ENCODE measurements at places on chromosomes 1 and 21.

- no peak for DNase-seq
Measured at GRCh38 chr1:103931891-103932290, 182.2 kb downstream of the AMY1C start.

- no peak for DNase-seq
Measured at GRCh38 chr1:188027613-188028012, 1198.9 kb downstream of the PLA2G4A start.

- DNase-seq: no peak
Measured at GRCh38 chr1:229947968-229948367, 119.1 kb upstream of the GALNT2 start.

DNA sequence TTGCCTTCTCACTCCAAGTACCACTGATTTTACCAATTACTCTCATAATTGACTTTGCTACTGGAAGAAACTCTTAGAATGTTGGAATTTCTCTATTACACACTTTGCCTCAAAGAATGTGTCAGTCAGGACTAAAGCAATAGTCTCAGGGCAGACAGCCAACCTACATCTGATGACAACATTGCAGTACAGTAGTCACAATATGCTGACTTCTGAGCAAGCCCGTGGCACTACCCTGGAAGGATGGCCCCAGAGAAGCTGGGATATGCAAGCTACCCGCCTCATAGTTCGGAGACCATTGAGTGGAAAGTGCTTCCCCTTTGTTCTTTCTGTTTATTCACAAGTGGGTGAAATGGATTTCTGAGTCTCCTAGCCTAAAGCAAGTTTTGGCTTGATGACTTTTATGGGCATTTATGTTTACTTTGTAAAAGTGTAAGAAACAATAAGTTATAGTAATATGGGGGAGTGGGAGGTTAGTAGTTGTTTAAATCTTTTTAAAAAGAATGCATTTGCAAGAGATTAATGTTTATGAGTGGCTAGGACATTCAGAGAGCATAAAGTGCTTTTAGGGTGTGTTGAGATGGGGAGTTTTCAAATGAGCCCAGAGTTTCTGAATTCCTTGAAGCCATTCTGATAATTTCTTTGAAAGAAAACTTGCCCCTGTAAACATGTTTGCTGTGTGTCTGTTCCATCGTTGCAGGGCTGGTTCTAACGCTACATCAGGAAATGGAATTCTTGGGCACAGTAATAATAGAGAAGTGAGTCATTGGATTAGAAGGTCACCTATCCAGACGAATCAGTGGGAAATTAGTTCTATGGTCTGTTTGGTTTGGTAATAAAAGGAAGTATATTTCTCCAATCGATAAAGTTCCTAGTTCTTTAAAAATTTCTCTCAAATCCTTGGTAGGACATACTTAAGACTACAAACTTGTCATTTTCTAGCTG lies 63.8 kb downstream of the LMO4 start:
- no peak for DNase-seq

GRCh38 chr1:36553591-36554322 lies 71.0 kb upstream of the CSF3R start:
- DNase-seq: peak; percentile 28

DNA sequence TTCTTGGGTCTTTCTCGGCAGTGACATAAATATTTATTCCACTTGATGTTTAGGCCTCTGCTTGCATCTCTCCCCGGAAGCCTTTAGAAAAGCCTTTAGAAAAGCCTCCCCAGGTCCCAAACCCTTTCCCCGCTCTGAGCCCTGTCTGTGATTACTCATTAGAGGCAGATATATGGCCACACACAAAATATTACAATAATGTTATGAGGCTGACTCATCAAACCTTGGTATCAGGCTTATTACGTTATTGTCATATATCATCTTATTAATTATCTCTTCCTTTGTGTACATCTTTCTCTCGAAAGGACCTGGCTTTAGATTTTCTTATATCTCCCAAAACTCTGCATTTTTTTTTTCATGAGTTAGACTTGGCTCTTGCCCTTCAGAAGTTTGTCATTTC lies 69.5 kb downstream of the FGGY start:
- DNase-seq: no peak

GRCh38 chr1:69138172-69138571 lies 429.6 kb upstream of the LRRC7 start:
- DNase-seq: no peak

- no peak for DNase-seq
Measured at GRCh38 chr1:232283864-232284263, 346.1 kb downstream of the SIPA1L2 start.

- DNase-seq: no peak
Measured at GRCh38 chr1:87787551-87787950, 458.9 kb downstream of the LMO4 start.

Data from CD8-positive, alpha-beta T cell (primary cell).